ENCODE measurements at places on chromosomes 1 and 21.
A peak's percentile ranks its signal among the peaks of the same experiment; 100 is the strongest.

DNA sequence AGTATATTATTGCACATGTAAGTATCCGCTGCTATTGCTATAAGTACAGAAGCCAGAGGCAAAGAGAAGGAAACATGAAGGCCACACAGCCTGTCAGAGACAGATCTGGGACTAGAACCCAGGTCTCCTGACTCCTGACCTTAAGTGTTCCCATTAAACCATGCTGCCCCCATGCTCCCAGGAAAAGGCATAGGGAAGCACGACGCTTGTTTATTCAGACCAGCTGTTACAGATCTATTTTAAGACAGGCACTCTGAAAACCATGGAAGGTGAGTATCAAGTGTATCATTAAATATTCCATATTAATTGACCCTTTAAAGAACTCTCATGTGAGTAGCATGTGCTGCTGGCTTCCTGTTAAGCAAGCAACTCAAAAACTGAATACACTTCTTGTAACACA, 11.4 kb downstream of the VAV3 start:
- DNase-seq, result no peak

- DNase-seq, result no peak
These were observed 24.5 kb upstream of the SLC1A7 start for GRCh38 chr1:53166912-53167311.

DNA sequence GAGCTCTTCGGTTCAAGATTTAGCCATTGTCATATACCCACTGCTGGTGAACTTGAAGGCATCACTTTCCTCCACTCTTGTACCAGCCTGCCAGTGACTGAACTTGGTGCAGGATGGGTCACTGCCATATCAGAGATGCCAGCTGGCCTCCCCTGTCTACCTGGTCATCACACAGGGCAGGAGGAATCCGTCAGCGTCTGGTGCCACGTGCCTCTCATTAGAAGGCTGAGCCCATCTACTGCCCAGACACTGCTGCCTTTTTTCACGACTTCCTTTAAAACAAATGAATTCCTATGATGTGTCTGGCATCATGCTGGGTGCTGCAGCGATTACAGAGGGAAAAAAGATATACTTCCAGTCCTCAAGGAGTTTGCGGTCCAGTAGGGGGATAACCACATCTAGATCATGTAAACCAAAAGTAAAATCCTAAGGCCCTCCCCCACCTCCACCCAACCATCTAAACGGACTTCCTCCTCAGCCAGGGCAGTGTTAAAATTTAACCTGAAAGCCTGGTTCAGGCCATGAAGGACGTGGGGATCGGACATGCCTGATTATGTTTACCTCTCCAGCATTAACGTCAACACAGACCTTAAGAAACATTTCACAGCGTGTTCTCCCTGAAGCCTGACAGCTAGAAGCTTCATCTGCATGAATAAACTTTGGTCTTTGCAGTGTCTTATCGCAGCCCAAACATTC, 29.2 kb upstream of the PDE9A start:
- DNase-seq, result no peak

- DNase-seq, result no peak
These were observed 128.3 kb downstream of the NRDC start for GRCh38 chr1:51750218-51750617.

DNA sequence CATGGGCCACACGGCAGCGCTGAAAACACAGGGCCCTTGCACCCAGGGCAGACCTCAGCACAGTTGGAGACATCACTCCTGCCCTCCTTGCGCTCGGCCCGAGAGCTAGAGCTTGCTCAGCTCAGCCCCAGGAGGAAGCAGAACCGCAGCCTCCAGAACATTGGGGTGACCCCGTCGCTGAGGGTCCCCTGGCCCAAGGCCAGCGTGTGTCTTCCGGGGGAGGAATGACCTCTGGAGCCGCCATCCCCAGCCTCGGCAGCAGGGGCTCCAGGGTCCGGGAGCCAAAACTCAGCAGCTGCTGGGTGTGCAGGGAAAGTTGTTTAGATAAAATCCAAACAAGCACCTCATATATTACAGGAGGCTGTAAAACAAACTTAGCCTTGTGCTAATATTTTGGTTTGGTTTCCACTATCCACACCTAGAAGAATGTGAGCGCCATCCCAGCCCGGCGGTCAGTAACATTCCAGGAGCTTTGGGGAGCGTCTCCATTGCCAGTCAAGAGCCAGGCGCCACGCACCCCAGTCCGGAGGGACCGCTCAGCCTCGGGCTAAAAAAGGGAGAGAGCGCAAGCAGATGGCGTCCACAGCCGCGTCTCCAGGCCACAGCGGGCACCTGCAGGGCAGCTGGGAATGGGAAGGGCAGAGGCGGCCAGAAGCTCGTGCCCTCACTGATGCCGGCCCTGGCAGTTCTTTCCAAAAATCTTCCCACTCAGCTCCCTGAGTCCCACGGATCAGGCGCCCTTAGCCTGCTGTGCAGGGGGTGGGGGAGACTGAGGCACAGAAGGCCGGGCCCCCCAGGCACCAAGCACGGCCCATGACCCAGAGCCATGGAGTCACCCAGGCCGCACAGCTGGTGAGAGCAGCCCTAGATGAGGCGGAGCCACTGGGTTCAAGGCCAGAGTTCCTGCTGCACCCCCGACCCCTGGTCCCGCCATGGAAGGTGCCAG, 52.0 kb downstream of the SLX9 start:
- no peak for DNase-seq

DNA sequence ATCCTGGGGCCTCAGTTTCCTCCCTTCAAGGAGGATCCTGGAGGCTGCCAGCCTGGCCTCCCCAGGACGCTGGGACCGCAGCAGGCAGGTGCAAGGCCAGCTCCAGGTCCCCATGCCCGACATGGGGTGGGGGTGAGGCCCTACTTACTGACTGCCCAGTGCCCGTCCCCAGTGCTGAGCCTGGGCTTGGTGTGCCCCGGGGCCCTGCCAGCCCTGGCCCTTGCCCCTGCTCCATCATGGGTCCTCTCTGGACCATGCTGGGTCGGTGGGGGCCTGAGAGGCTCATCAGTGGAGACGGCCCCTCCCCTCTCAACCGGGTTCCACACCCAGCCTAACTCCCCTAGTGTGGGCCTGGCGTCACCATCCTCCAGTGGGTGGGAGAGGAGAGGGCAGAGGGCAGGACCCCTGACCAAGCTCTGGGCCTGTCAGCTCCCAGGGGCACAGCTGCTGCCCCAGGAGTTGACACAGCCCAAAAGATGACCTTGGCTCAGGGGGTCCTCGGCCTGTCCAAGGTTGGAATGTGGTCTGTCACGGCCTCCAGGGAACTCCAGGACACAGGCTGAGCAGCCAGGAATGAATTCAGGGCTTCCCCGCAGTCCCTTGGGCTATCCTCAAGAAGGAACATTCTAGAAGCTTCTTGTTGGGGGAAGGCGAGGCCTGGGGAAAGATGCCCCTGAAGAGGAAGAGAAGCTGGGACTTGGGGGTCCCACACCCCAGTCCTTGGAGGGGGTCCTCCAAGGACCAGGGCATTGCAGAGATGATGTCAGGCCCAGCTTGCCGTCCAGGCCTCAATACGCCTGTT, 17.6 kb upstream of the ARF1 start:
- DNase-seq, result no peak

DNA sequence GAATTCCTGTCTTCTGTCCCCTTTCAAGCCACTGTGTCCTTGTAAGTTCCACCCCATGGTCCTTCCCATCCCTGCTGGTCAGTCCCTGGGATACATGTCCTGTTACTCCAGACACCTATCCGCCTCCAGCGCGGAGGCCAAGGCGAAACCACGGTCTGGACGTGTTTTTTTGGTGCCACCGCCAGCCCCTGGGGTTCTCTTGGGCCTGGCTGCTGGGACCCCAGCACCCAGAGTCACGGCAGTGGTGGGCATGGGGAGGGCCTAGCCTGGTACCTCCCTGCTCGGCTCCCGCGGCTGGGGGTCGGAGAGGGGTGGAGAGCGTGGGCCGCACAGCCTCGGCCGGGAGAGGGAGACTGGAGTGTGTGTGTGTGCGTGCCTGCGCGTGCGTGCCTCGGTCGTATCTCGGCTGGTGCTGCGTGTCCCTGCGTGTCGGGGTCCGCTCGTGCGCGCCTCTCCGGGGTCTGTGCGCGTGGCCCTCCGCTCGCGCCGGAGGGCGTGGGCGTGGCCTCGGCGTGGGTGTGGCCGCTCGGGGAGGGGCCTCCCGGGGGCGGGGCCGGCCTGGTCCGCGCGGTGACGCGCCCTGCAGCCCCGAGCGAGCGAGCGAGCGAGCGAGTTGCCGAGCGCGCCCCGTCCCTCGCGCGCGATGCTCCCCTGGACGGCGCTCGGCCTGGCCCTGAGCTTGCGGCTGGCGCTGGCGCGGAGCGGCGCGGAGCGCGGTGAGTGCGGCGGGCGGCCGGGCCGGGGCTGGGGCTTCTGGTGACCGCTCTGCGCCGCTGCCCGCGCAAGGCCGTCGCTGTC, at the start of gene VWA1:
VWA1 (plus strand) TSS at position 585 of the 798 bp plus-strand sequence; CDS start at position 644, 59 bp downstream.
- peak; percentile 40 for DNase-seq

- no peak for DNase-seq
These were observed 317.6 kb upstream of the KAZN start for GRCh38 chr1:14280909-14281308.

GRCh38 chr1:91916811-91917460, 31.0 kb upstream of the TGFBR3 start:
- DNase-seq, result no peak

- no peak for DNase-seq
These were observed 70.6 kb downstream of the FNBP1L start for GRCh38 chr1:93518516-93518915.

DNA sequence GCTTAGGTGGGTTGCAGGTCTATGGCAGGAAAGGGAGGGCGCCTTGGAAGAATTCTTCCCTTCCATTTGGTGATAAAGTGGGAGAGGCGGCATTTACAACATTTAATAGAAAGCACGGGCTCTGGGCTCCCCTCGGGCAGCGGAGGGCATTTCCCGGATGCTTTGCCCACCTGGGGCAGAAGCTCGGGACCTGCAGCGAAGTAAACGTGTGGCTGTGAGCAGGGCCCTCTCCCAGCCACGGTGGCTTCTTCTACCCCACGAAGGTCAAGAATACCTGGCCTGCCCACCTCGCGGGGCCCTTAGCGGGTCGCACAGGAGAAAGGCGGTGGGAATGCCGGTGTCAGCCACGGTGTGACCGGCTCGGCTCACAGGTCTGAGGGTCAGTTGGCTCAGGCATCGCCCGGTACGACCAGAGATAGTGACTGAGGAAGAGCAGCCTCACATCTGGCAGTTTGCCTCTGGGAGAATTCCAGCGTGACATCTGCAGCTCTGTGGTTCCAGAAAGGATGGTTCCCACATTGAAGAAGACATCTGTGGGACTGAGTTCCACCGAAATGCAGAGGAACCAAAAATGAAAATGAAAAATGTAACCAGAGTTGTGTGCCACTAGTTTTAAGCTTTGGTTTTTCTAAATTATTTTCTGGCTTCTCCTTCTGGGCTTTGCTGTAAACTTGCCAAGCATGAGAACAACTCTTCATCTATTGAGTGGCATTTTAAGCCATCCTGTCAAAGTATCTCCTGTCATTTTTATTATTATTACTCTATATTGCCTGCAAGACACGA, 720 bp upstream of the F3 start:
- DNase-seq, result no peak

GRCh38 chr1:161200421-161200991, 1.7 kb upstream of the ADAMTS4 start:
- no peak for DNase-seq

GRCh38 chr1:203898458-203899352, 37.3 kb downstream of the SNRPE start:
- no peak for DNase-seq

Measured in activated T-helper 9 cell treated with anti-CD3 and anti-CD28 coated beads, Interleukin-2, amount 50 U/mL, for 16 hours (primary cell).